ENCODE measurements at places on chromosomes 11 and 22.

DNA sequence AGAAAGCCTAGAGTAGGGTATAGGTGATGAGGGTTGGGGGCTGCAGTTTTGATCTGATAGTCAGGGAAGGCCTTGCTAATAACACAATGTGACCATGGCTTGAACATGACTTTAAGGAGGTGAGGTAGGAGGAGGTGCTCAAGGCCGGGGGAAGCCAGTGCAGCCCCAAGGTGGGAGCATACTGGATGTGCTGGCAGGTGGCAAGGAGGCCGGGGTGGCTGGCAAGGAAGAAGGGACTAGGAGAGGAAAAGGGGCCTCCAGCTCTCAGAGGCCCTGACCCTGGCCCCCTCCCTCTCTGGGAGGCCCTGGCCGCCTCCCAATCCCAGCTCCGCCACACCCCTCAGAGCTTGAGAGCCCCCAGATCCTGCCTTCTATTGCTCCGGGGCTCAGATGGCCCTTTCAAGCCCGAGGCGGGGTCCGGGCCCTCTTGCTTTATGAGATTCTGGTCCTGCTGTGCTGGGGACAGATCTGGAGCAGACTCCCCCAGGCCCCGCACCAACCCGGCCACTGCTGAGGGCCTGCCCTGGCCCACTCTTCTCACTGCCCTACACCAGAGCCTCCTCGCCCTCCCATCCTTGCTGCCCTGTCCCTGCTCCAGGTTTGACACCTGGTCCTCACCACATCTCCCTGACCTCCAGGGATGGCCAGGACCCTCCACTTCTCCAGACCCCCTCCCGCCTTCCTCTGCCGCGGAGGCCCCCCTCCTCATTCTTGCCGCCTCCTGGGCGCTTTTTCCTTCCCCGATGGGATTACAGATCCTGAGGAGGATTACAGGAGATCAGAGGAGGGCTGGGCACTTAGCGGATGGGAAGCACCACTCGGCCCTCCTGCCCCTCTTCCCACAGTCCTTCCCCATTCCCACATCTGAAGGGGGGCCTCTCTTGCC lies 1.8 kb downstream of the PITPNM1 start:
- DNase-seq: no peak

GRCh38 chr11:83933008-83933407 lies 646.8 kb upstream of the CCDC90B start:
- DNase-seq: no peak

- no peak for DNase-seq
These were observed 337.8 kb downstream of the MIAT start for GRCh38 chr22:26995235-26995634.

- no peak for DNase-seq
These were observed 68.2 kb downstream of the EMSY start for GRCh38 chr11:76512851-76513653.

- DNase-seq: no peak
These were observed 40.0 kb downstream of the TECTA start for GRCh38 chr11:121141066-121141465.

- DNase-seq: no peak
These were observed 7.4 kb upstream of the BIRC3 start for GRCh38 chr11:102309621-102310541.

DNA sequence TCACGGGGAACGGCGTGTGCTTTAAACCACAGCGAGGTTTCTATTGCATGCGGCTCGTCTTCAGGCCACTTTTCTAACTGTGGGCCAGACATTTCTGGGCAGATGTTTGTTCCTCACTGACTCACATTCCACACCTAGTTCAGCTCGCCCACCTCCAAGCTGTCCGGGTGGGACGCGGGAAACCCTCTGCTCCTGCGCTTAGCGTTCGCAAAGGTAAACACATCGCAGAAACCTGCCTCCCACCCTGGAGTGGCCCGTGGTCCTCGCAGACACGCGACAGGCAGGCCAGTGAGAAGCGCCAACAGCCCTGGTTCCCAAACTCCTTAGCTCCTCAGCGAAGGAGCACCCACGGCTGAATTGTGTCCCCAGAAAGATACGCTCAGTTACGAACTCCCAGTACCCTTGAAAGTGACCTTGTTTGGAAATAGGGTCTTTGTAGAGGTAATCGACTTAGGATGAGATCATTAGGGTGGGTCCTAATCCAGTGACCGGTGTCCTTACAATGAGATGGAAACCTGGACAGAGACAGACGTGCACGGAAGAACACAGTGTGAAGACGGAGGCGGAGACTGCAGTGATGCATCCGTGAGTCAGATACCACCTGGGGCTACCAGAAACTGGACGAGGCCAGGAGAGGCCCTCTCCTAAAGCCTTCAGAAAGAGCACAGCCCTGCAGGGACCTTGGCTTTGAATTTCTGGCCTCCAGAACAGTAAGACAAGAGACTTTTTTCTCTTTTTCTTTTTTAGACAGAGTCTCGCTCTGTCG lies 82.7 kb downstream of the CELSR1 start:
- DNase-seq: no peak

DNA sequence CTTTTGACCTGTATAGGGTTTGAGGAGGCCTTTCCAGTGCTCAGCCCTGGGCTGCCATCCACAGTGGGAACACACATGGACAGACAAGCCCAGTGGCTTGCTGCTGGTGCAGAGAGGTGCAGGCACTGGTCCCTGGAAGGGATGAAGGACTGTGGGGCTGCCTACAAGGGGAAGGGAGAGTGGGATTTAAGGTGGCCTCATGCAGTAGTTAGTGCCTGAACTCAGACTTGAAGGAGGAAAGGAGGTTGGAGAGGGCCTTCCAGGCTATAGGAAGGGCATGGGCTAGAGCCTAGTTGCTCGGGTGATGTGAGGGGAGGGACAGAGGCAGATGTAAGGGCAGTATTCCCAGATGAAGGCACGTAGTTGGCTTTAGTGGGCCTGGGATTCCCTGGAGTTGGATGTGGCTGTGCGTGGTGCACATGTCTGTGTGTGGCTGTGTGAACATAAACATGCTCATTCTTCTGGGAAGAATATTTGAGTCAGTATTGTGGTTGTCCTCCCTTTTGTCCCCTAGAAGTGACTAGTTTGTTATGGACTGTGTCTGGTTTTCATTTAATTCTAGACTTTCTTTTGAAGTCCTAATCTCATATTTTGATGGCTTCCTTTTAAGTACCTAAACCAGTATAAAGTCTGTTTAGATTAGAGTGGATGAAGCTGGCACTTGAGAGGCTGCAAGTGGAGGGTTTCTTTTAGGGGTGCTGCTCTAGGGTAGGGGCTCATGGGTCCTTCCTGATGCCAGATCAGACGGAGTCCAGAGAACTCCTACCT lies 18.4 kb downstream of the YDJC start:
- DNase-seq: no peak

- no peak for DNase-seq
These were observed 684.0 kb downstream of the NELL1 start for GRCh38 chr11:21353425-21353824.

DNA sequence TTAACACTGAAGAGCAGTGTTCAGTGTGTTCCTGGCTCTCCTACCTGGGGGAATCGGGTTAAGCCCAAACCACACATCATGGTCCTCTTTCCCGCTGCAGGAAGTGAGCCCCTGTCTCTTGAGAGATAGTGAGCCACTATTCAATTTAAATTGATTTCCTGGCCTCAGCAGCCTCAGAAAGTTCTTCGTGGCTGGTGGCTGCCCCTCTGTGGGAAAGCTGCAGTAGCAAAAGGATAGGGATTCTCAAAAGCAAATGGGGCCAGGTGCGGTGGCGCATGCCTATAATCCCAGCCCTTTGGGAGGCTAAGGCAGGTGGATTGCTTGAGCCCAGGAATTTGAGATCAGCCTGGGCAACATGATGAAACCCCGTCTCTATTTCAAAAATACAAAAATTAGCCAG lies 49.1 kb upstream of the CD5 start:
- DNase-seq: no peak

GRCh38 chr11:102406099-102406498 lies 46.5 kb downstream of the TMEM123 start:
- DNase-seq: no peak

- DNase-seq: no peak
These were observed 389.5 kb upstream of the FAT3 start for GRCh38 chr11:91835051-91835560.

GRCh38 chr11:65502555-65503367 lies 3.9 kb downstream of the MALAT1 start:
- no peak for DNase-seq

- no peak for DNase-seq
These were observed 5.7 kb downstream of the PPARA start for GRCh38 chr22:46156031-46156430.

- DNase-seq: no peak
These were observed 237.3 kb downstream of the LARGE1 start for GRCh38 chr22:33682927-33683326.

DNA sequence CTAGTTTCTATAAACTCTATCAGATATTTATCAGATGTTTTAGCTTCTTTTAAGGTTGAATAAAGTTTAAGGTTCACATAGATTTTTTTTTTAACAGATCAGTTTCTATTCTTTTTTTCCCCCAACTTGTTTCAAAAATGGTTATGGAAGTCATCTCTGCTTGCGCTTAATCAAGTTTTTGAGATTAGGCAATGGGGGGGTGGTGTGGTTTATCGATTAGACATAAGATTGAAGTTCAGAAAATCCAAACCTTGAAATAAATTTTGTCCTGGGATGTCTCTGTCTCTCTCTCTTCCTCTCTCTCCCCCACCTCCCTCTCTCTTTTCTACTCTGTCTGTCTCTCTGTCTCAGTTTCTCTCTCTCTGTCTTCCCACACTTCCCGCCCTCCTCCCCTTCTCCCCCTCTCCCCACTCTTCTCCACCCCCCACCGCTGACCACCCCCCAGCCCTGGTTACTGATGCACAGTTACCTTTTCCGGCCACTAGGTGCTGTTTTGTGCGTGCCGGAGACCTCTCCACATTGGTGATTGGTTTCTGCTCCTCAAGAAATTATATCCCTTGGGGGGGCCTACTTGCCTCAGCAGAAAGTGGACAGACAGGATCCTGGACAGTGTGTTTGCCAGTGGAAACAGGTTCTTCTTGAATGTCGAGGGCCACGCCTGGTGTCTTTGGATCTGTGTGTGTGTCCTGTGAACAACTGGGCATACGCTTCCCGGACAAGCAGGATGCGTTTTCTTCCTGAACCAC lies 29.7 kb upstream of the ANO1 start:
- no peak for DNase-seq

Data from amniotic stem cell (primary cell).